Esophagus muscularis mucosa (tissue), 4 donors: ENCODE measurements at places on chromosomes 5 and 9. TPM values are rescaled to one million over a fixed set of nuclear protein-coding genes. Genes with fewer than 3 reads are reported as not detected.

GRCh38 chr5:132098621-132099020 lies 25.0 kb downstream of the CSF2 start:
- DNase-seq, result no peak

GRCh38 chr5:154595662-154596061 lies 117.6 kb upstream of the HAND1 start:
- no peak for DNase-seq

DNA sequence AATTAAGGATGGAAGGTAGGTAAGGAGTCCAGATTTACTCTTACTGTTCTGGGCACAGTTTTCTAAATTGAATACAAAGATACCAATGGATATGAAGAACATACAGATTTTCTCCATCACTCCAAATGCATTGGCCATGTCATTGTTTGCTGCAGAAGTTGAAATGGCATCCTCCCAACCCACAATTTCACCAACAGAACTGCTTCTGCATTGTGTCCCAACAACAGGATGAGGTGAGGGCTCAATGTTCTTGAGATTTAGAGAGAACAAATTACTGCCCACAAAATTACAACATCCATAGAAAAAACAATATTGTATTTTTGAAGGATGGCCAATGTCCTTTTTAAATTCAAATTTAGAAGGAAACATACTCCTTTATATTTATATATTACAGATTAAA lies 88.9 kb downstream of the NUDT12 start:
- no peak for DNase-seq

GRCh38 chr5:169650701-169651331 lies 13.7 kb downstream of the DOCK2 start:
- no peak for DNase-seq

The TYRP1 gene
- total RNA-seq, result not detected

DNA sequence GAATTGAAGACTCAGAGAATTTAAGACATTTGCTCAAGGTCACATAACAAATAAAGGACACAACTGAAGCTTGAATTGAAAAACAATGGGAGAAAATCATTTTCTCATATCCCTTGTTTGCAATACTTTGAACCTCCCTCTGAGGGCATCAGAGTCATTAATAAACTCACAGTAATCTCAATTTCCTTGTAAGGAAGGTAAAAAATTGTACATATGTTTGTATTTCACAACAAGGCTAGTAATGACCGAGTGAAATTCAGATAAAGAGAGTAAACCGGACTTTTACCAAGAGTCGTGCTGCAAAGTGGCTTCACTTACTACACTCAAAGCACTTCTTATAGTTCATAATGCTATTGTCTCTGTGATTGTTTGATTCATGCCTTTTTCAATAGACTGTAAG lies 665.0 kb downstream of the NR2F1-AS1 start:
- DNase-seq, result no peak

The CENPK gene
- total RNA-seq, result 0.57 TPM

- DNase-seq, result no peak
These were observed 47.1 kb upstream of the COL15A1 start for GRCh38 chr9:98896632-98897031.
